ENCODE measurements at places on chromosomes 7 and 10.

- no peak for DNase-seq
Observed at GRCh38 chr10:44039599-44039998, 345.3 kb downstream of the CXCL12 start.

DNA sequence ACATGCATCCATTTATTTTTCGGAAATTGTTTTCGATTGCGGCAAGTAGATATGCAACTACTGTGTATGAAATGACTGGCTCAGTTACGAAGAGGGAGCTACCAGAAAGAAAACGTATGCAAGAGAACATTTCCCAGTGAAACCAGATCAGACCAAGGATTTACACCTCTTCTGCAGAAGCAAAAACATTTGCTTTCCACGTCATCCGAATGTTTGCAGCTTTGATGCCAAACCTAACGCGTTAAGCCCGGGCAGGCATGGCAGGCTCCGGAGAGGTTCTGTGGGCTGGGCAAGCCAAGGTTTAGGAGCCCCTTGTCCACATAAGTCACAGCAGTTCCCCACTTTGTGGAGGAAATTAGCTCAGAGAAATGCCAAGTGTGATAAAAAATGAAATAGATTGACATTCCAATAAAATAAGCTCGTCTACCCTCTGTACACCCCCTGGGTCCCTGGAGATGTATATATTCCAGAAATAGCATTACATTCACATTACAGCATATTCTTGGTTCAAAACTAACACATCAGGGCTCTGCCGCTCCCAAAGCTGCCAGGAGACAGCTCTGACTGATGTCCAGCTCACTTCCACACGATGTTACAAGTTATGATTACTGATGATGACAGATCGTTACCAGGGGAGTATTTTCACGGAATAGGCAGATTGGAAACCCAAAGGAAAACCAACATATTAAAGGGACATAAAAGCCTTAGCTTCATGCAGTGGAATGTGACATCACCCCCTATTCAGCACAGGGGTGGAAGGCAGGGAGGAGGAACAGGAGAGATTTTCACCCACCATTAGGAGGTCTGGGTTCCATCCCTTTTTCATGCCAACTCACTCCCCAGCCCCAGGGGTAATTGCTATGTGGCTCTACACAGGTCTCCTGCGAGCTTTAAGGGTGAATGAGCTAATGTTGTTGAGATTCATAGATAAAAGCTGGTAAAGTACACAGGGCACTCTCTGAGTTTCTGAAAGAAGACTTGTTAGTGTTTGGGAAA, 81.5 kb downstream of the LYZL1 start:
- peak; percentile 73 for DNase-seq

GRCh38 chr10:34244756-34245484, 570.2 kb downstream of the PARD3 start:
- no peak for DNase-seq

- DNase-seq = peak; percentile 30
Observed at GRCh38 chr7:136326045-136326609, 349.0 kb upstream of the MTPN start.

GRCh38 chr7:148615085-148615730, 24.6 kb downstream of the C7orf33 start:
- DNase-seq = no peak

- no peak for DNase-seq
Observed at GRCh38 chr7:146528581-146528980, 412.0 kb downstream of the CNTNAP2 start.

DNA sequence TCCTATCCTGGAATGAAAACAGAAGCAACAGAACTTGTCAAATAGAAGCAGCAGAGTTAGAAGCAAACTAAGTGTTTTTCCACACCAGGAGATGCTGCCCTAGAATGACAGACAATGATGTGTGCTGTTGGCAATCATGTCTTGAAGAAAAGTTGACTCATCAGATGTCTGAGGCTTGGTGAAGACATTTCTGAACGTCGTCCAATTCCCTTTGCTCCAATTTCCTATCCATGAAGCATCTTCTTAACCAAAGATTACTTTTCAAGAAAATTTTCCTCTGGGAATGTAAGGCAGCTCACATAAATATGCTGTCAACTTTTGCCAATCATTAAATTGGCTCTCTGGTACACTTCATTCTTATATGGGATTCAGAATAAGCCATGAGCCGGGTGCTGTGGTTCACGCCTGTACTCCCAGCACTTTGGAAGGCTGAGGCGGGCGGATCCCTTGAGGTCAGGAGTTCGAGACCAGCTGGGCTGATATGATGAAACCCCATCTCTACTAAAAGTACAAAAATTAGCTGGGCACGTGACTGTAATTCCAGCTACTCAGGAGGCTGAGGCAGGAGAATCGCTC, 34.6 kb downstream of the MALSU1 start:
- no peak for DNase-seq

DNA sequence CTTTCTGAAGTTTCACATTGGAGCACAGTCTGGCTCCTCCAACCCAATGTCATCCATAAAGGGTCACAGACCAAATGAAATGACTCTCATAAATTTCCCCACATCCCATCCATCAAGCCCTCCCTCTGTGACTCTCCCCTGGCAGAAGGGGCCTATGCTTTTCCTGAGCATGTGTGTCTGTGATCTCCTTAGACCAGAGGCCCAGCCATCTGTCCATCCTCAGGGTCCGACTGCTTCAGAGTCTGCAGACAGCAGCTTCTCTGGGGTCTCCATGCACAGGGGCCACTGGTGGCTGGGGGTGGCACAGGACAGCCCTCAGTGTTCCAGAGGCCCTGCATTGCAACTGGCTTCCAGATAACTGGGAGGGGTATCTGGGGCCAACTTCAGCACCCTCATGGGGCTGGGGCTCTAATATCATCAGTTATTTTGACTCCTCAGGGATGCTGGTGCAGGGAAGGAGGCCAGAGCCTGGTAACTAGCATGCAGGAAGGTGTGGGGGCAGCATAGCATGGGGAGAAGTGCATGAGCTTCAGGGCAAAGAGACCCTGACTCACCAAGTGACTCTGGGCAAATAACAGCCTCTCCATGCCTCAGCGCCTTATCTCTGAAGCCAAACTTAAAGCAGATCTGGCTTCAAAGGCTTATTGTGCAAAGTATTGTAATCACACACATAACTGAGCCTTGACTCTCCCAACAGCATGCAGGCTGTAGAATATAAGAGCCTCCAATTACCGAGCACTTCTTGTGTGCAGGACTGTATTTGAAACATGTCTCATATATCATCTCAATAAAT, 266.9 kb downstream of the GRID1 start:
- no peak for DNase-seq

DNA sequence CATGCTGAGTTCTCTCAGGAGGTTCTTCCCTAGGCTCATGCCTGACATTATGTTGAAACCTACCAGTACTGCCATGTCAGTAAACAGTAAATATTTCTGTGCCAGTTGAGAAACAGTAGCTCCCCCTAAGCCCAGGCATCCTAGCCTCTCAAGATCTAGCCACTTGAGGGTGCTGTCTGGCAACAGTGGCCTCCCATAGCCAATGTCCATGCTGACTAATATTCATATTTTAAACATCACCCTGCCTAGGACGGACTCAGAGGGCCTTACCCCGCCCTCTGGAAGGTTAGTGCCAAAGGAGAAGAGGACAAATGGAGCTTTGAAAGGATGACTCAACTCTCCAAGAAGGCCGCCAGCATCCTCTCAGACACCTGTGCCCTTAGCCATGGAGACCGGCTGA, 7.7 kb downstream of the ACSM6 start:
- no peak for DNase-seq

- DNase-seq = peak; percentile 33
Observed at GRCh38 chr7:87413951-87414793, 61.3 kb downstream of the ABCB4 start.

DNA sequence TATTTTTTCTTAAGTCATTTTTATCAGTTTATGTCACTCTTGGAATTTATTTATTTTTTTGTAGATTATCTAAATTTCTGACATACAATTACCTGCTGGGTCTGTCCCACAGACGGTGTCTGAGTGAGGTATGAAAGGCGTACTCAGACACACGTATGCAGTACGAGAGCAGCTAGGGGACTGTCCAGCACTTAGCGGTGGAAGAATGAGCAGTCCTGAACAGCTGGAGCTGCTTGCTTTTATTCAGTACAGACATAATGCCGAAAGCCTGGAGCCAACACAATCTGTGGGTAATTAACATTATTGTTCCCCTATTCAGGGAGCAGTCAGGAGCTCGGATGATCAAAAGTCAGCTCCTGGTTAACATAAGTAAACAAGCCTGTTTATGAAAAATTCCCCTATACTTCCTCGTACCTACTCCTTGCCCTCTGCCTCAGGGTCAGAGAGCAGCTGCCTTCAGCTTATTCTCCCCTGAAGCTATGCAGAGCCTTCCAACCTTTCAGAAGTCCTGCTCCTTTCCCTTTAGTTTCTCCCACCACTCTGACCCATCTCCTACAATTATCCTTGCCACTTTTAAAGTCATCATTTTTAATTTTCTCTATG, 488.0 kb upstream of the POM121L12 start:
- no peak for DNase-seq

GRCh38 chr10:125765835-125766234, 9.8 kb downstream of the MMP21 start:
- DNase-seq = no peak

DNA sequence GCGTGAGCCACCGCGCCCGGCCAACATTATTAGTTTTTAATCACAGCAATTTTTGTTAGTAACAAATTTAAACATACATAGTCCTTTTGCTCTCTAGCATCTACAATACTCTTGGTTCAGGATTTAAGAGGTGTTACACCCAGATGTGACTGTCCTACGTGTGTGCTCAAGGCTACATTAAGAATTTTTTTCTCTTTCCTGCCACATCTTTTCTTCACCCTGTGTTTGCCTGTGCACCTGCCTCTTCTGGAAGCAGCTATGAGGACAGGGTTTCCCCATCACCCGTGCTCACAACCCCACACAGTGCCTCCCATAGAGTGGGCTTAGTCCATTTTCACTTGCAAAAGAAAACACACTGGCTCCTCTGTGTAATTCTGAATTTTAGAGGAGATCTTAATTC, 186.7 kb upstream of the KLF6 start:
- no peak for DNase-seq

GRCh38 chr7:128217030-128217805, 23.9 kb upstream of the LEP start:
- DNase-seq = no peak

GRCh38 chr7:34096198-34096651, 190.9 kb downstream of the BMPER start:
- DNase-seq = no peak

GRCh38 chr10:86871563-86872183, 85.7 kb downstream of the MMRN2 start:
- DNase-seq = no peak

GRCh38 chr10:102408728-102409603, 9.6 kb downstream of the PSD start:
- peak; percentile 91 for DNase-seq
